Stimulated activated effector memory CD8-positive, alpha-beta T cell treated with anti-CD3 and anti-CD28 coated beads, Interleukin-12 subunit alpha, Interleukin-12 subunit beta, amount 100 ng/mL, for 72 hours (primary cell): ENCODE measurements at places on chromosomes 11 and 22.
A peak's percentile ranks its signal among the peaks of the same experiment; 100 is the strongest.

DNA sequence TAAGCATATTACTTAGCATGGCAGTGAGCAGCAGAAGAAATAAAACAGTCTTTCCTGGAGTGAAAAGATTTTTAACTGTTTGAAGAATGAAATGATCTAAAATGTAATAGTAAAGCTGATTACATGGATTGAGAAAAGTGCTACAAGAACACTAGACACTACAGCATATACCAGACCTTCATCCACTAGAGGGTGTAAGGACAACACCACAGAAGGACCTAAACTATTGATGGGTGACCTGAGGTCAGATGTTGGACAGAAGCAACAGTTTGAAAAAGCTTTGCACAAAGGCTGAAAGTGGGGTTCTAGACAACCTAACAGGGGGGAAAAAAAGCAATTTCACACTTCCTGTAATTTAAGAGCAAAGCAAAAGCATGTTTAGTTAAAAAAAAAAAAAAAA is 97.7 kb downstream of the RBFOX2 start:
- no peak for DNase-seq

GRCh38 chr11:101812546-101812945 is 102.3 kb upstream of the CEP126 start:
- DNase-seq: no peak

DNA sequence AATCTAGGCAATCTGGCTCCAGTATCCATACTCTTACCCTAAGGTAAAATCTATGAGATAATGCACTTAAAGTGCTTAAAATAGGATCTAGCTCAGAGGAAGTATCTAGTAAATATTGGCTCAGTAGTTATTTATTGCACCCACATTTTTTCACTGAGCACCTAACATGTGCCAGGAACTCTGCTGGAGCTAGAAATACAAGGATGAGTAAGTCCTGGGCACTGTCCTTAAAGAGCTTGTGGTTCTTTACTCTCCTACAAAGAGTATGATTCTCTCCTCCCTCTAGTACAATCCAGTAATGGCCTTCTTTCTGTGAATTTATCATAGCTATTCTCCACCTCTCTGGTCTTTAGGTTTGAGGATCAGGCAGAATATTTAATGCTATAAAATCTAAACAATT is 59.2 kb downstream of the DEUP1 start:
- DNase-seq: no peak

- DNase-seq: peak; percentile 89
Observed at GRCh38 chr11:77637345-77638165, at the start of gene CLNS1A. CLNS1A (minus strand) TSS chr11:77637794; CDS start chr11:77637714, 80 bp downstream.
